Placental pericyte (primary cell): ENCODE measurements at places on chromosomes 16 and 17. TPM values are rescaled to one million over a fixed set of nuclear protein-coding genes. Genes with fewer than 3 reads are reported as not detected.

C16orf96 gene
- under 0.01 TPM in 2 replicates for total RNA-seq

CYLD gene
- 37.0 and 44.4 TPM in 2 replicates for total RNA-seq

SPATA22 gene
- 0.14 and 0.22 TPM in 2 replicates for total RNA-seq

PDILT gene
- not detected in 2 replicates for total RNA-seq

KRT31 gene
- total RNA-seq = not detected in 2 replicates

SSTR5 gene
- not detected in 2 replicates for total RNA-seq

PVALEF gene
- not detected in 2 replicates for total RNA-seq

LRRC75A gene
- 0.72 and 0.88 TPM in 2 replicates for total RNA-seq

KRTAP9-2 gene
- total RNA-seq = not detected in 2 replicates

GFAP gene
- total RNA-seq = 0.57 and 1.1 TPM in 2 replicates

SKAP1 gene
- not detected in 2 replicates for total RNA-seq

NOG gene
- 1.5 and 3.0 TPM in 2 replicates for total RNA-seq

TGFB1I1 gene
- 106 and 170 TPM in 2 replicates for total RNA-seq

CORO1A gene
- 2.0 and 3.3 TPM in 2 replicates for total RNA-seq

ENPP7 gene
- not detected in 2 replicates for total RNA-seq

UMOD gene
- not detected in 2 replicates for total RNA-seq

OMG gene
- not detected in 2 replicates for total RNA-seq

CCDC144A gene
- total RNA-seq = 17.9 and 18.2 TPM in 2 replicates

SLC16A13 gene
- 1.1 and 2.8 TPM in 2 replicates for total RNA-seq

HOXB7 gene
- total RNA-seq = 0.66 and 1.1 TPM in 2 replicates

GGT6 gene
- not detected in 2 replicates for total RNA-seq

C17orf50 gene
- not detected in 2 replicates for total RNA-seq

SLC2A4 gene
- 0.22 TPM in 1 of 2 replicates, not detected in the other for total RNA-seq
